SHP77 treated with DMSO at 0.1 percent for 48 hours (cell line): ENCODE measurements at places on chromosomes 1 and 21.

GRCh38 chr1:26210147-26210870, 19.9 kb downstream of the CATSPER4 start:
- no peak for DNase-seq

- no peak for DNase-seq
These were observed 19.2 kb upstream of the EVA1B start for GRCh38 chr1:36342426-36343185.

DNA sequence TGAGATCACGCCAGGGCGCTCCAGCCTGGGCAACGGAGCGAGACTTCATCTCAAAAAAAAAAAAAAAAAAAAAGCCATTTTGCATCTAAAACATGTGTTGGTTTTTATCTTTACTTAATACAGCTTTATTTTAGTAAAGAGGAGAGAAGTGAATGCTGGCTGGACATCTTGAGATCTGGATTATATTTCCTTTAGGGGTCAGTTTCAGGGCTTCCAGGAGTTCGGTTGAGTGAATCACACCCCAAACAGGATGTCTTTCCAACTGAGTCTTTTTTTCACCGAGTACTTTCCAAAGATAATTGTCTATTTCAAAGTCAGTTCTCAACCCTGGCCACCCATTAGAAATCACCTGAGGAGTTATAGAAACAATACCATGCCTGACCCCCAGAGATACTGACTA, 16.6 kb upstream of the IPP start:
- no peak for DNase-seq

DNA sequence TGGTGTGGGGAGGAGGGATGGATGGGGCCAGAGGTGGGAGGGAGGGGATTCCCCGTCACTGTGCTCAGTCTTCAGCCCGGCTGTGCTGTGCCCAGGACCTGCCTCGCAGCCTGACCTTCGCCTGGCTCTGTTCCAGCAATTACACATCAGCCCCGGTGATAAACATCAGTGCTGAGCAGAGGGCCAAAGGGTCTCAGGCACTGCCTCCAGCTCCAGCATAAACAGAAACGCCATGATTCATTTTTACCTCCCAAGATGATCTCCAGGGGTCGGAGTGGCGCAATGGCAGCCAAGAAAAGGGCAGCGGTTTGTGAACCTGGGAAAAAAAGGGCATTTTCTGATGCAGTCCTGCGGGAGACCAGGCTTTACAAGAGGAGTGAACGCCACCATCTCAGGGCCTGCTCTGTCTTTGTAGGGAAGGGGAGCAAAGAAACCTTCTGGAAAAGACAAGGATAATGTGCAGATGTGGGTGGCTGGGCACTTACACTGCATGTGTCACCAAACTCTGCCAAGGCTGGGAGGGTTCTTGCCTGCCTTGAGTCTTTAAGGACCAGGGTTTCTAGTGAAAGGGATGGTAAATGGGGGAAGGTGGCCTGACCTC, 28.1 kb downstream of the SHISA4 start:
- peak; percentile 20 for DNase-seq

DNA sequence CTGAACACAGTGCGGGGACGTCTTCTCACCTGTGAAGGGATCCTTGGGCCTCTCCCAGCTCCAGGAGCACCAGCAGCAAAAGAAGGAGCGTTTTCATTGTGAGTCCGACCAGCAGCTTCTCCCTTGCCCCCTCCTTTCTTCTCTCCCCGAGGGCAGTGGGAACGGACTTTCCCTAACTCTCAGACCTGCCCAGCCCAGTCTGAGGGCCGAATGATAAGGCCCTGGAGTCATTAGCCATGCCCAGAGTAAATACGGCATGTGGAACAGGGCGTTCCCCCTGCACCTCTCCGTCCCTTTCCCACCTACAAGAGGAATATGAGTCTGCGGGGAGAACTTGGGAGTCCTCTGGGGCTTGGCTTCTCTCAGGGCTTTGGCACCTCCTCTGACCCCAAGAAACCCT, at the start of gene CTSE:
CTSE (minus strand) TSS at position 201 of the 400 bp plus-strand sequence; CDS start at position 97, 104 bp downstream.
- no peak for DNase-seq

DNA sequence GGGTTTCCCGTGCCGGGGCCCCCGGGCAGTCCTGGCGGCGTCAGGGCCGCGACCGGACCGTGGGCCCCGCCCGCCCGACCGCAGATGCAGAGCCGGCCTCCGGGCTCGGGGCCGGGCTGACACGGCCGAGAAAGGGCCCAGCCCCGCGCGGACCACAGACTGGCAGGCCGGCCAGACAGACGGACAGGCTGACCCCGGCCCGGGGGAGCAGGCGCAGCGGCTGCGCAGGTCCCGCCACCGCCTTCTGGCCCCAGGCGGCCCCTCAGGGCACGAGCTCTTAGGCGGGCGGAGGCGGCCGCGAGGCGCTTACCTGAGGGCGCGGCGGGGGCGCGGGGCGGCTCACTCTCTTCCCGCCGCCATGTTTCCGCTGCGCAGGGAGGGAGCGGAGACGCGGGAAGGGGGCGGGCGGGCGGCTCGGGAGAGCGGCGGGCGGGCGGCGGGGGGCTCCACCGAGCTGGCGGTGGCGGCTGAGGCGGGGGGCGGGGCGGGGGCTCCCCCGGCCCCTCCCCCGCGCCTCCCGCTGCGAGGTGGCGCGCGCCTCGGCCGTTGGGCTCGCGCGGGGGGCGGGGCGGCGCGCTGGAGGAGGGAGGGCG, at the start of gene SCMH1:
SCMH1 (minus strand) TSS at position 558 of the 593 bp plus-strand sequence. CDS start 56,173 bp downstream, outside the sequence.
- DNase-seq = no peak

- peak; percentile 66 for DNase-seq
These were observed 8.4 kb upstream of the IKBKE start for GRCh38 chr1:206461602-206462455.
